ENCODE measurements at places on chromosomes 5 and 9. TPM values are rescaled to one million over a fixed set of nuclear protein-coding genes. Genes with fewer than 3 reads are reported as not detected.

TBC1D2 gene
- 12.7 TPM for total RNA-seq

OGN gene
- total RNA-seq: 78.1 TPM

LTC4S gene
- total RNA-seq: 34.0 TPM

PRSS3 gene
- 14.4 TPM for total RNA-seq

FAM163B gene
- total RNA-seq: 3.5 TPM

LPAR1 gene
- total RNA-seq: 87.1 TPM

PCDHGB7 gene
- 12.5 TPM for total RNA-seq

ANGPTL2 gene
- total RNA-seq: 63.0 TPM

PKD2L2 gene
- total RNA-seq: not detected

SLC1A3 gene
- total RNA-seq: 18.7 TPM

DMGDH gene
- 0.93 TPM for total RNA-seq

OCLN gene
- 0.12 TPM for total RNA-seq

TEK gene
- 14.2 TPM for total RNA-seq

DBH gene
- not detected for total RNA-seq

ANKRD55 gene
- not detected for total RNA-seq

Data from pericardium fibroblast (primary cell).